Renal pelvis (tissue), 12 donors: ENCODE measurements at places on chromosomes 2 and 18.

- DNase-seq: no peak
These were observed 236.8 kb downstream of the DYSF start for GRCh38 chr2:71689968-71690834.

GRCh38 chr2:36445185-36445866 lies 89.7 kb downstream of the CRIM1 start:
- DNase-seq: no peak

GRCh38 chr18:5746844-5747243 lies 148.5 kb downstream of the TMEM200C start:
- DNase-seq: no peak

- DNase-seq: no peak
These were observed 215.4 kb downstream of the CMPK2 start for GRCh38 chr2:6650311-6650710.

DNA sequence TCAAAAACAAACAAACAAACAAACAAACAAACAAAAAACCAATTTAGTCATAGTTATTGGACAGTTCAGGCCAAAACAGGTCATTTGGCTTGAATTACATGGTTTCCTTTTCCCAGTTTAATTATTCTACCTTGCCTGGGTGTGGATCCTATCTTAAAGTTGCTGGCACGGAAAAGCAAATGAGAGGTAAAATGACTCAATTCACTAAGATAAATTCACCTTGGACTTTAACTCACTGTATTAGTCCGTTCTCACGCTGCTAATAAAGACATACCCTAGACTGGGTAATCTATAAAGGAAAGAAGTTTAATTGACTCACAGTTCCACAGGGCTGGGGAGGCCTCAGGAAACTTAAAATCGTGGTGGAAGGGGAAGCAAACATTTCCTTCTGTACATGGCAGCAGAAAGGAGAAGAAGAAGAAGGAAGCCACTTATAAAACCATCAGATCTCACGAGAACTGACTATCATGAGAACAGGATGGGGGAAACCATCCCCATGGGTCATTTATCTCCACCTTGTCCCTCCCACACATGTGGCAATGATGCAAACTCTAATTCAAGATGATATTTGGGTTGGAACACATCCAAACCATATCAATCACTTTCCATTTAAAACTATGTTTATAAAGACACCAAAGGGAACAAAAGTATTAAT lies 22.5 kb upstream of the TRAPPC8 start:
- no peak for DNase-seq
